ENCODE measurements at places on chromosomes 2 and 18.

DNA sequence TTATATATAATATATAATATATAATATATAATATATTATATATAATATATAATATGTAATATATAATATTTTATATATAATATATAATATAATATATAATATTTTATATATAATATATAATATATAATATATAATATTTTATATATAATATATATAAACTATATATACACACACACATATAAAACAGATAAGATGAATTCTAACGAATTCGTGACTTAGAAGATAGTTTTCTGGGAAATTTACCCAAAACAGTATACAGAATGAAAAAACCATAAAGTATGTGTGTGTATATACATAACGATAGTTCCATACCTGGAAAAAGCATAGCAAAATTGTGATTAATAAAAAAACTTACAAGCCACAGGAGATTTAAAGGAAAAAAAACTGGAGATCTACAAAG lies 80.6 kb downstream of the THADA start:
- DNase-seq: no peak

- DNase-seq: no peak
Observed at GRCh38 chr2:96648306-96648930, 5.9 kb downstream of the FER1L5 start.

GRCh38 chr2:204480676-204481075 lies 64.6 kb upstream of the PARD3B start:
- no peak for DNase-seq

- no peak for DNase-seq
Observed at GRCh38 chr2:195572895-195573683, 83.9 kb upstream of the SLC39A10 start.

DNA sequence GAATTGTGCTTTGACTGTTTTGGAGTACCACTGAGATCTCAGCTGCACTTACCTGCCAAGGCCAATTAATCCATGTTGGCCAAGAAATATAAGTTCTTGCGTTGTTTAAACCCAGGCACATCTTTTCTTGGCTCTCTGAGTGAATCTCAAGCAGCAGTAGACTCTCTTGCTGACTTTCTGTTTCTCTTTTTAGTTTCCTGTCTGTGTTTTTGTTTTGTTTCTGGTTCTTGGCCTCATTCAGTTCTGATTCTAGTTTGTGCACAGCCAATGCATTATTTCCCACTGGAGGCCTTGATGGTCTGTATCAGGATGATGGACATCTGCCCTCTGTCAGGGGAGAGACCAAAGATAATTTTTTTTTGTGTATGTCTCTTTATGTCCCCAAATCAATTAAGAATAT lies 379.4 kb downstream of the CDH2 start:
- DNase-seq: no peak

- DNase-seq: no peak
Observed at GRCh38 chr2:234640657-234641056, 143.8 kb upstream of the ARL4C start.

GRCh38 chr2:45821558-45822271 lies 170.2 kb downstream of the PRKCE start:
- no peak for DNase-seq

- DNase-seq: no peak
Observed at GRCh38 chr2:150410809-150411208, 76.7 kb downstream of the RND3 start.

- peak; percentile 70 for DNase-seq
Observed at GRCh38 chr2:19812166-19812565, 89.6 kb downstream of the TTC32 start.

GRCh38 chr2:217105733-217106649 lies 246.1 kb upstream of the TNP1 start:
- DNase-seq: no peak

- no peak for DNase-seq
Observed at GRCh38 chr2:133573491-133574162, 5.4 kb upstream of the NCKAP5 start.

DNA sequence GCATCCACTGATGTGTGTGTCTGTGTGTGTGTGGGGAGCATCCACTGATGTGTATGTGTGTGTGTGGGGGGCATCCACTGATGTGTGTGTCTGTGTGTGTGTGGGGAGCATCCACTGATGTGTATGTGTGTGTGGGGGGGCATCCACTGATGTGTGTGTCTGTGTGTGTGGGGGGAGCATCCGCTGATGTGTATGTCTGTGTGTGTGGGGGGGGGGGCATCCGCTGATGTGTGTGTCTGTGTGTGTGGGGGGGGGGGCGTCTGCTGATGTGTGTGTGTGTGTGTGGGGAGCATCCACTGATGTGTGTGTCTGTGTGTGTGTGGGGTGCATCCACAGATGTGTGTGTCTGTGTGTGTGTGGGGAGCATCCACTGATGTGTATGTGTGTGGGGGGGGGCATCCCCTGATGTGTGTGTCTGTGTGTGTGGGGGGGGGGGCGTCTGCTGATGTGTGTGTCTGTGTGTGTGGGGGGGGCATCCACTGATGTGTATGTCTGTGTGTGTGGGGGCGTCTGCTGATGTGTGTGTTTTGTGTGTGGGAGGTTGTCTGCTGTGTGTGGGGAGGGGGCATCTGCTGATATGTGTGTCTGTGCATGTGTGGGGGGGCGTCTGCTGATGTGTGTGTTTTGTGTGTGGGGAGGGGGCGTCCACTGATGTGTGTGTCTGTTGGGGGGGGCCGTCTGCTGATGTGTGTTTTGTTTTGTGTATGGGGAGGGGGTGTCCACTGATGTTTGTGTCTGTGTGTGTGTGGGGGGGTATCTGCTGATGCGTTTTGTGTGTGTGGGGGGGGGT lies 125.9 kb downstream of the NFATC1 start:
- DNase-seq: no peak

DNA sequence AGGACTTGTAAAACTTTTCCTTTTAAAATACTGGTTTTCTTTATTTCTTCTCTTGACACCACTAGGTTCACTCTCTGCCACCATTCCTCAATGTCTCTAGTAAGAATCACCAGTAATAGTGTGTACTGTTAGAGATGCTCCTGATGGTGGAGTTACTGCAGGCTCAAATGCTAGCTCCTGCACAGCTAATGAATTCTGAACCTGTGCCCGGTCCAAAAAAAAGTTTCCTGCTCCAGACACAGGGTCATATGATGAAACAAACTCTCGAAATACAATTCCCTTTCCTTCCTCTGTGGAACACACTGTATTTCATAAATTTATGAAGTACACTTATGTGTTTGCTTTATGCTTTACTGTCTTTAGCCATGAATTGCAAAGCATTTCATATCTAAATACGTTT lies 19.2 kb downstream of the PMS1 start:
- DNase-seq: no peak

- DNase-seq: no peak
Observed at GRCh38 chr18:5414546-5414945, 119.0 kb upstream of the ZBTB14 start.

- DNase-seq: no peak
Observed at GRCh38 chr2:215830304-215830703, 183.0 kb downstream of the MREG start.

DNA sequence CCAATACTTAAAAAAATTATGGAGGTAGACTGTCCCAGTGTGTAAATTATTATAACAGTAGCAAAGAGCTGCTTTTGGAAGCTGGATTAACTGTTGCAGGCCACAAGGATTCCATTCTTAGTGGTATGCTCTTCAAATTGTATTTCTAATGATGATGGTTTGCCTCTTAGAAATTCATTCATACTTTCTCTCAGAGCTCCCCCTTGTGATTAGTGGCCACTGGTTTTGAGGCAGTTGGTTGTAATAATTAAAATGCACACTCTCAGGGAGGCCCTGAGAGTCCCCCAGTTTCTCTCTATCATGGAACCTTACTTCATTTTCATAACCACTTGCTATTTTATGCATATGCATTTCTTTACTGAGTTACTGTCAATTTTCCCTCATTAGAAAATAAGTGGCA lies 122.5 kb downstream of the PLA2R1 start:
- peak; percentile 70 for DNase-seq
